ENCODE measurements at places on chromosomes 1 and 21.

- DNase-seq, result no peak
These were observed 54.9 kb downstream of the SLC30A7 start for GRCh38 chr1:100950781-100951180.

GRCh38 chr1:212700892-212701819, 1.5 kb upstream of the BATF3 start:
- DNase-seq, result peak; percentile 13

DNA sequence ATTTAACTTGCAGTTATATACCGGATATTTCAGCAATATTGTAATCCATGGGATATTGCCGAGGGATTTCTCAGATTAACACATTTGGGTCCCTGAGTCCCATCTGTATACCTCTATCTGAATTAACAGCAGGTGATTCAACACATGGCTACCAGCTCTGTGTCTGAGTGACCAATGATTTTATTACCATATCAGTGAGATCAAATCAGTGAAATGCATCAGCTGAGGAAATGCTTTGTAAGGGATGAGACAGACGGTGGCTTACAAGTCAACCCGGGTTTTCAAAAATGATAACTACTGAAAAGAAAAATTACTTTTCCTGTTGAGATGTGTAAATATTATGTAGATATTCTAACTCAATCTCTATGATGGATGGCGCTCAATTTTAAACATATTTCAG, 504.1 kb upstream of the PKN2 start:
- DNase-seq, result no peak

GRCh38 chr21:37757606-37758376, 158.5 kb downstream of the KCNJ6 start:
- DNase-seq, result no peak

DNA sequence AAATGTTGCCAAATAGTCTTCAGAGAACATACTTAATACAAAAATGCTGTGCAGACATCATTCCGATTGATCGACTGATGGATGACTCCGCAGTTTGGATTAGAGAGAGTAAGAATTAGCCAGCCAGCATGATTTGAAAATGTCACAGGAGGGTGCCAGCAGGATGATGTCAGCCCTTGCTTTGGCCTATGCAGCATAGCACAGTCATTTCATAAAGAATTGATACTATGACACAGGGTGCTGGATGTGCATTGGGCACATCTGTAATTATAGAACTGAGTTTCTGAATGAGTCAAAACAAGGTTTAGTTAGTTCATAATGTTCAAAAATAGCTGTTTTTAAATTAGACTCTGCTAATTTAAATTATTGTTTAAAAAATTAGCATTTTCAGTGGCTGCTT, 21.6 kb upstream of the TRAF5 start:
- DNase-seq, result no peak

DNA sequence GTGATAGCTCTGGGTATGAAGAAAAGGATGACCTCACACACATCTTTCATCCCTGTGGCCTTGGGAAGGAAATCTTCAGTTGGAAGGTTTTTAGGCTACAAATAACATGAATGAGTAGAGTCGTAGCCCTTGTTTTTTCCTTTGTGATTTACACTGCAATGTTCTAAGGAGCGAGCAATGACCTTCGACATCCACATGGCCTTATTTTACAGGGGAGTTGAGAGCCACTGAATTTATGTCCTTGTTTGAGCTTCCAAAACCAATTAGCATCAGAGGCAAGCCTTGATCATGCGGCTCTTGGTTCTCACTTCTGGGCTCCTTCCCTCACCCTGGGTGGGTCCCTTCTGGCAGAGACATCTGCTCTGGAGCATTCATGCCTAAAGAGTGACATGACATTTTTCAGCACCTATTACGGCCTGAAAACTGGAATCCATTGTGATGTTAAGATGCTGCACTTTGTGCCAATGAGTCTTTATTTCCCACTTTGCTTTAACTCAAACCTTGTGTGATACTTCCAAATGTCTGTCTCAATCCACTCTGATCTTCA, 70.5 kb upstream of the RUNX1 start:
- no peak for DNase-seq

GRCh38 chr21:26138615-26139257, 31.8 kb downstream of the APP start:
- no peak for DNase-seq

- DNase-seq, result no peak
These were observed 42.3 kb upstream of the LAMC2 start for GRCh38 chr1:183143576-183144315.

DNA sequence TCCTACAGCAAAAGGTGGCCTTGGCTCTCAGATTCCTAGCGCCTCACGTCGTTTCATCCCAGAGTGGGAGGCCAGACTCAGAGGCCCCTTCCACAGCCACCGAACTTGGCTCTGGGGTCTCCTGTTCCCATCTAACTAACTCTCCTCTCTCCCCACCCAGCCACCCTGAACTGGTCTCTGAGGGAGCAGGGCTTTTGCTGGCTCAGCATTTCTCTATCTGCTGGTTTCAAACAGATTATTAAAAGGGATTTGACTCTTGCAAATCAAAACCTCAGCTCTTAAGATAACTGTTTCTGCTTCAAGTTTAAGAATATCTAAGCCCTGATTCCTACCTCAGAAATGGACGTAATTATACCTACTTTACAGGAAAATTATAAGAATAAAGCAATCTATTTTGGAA, 91.0 kb upstream of the ATP1B1 start:
- no peak for DNase-seq

- no peak for DNase-seq
These were observed 12.9 kb downstream of the DPYD start for GRCh38 chr1:97907886-97908285.

- DNase-seq, result no peak
These were observed 39.8 kb downstream of the DIP2A start for GRCh38 chr21:46498335-46499050.

GRCh38 chr1:183209533-183210158, 23.6 kb downstream of the LAMC2 start:
- DNase-seq, result no peak

DNA sequence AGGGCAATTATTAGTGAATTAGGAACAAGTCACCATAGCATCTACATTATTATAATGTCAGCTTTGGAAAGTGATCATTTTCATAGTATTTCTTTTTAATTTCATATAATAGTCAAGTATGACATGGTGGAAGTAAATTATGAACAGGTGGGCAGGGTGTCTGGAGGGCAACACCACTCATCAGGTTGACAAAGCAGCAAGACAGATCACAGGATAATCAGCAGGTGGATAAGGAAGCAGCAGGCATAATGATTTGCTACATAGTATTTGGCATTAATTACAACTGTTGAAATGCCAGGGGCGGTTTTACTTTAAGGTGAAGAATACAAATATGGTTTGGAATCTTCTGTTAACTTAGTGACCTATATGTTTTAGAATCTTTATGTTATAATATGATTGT, 1342.2 kb downstream of the PLA2G4A start:
- no peak for DNase-seq

DNA sequence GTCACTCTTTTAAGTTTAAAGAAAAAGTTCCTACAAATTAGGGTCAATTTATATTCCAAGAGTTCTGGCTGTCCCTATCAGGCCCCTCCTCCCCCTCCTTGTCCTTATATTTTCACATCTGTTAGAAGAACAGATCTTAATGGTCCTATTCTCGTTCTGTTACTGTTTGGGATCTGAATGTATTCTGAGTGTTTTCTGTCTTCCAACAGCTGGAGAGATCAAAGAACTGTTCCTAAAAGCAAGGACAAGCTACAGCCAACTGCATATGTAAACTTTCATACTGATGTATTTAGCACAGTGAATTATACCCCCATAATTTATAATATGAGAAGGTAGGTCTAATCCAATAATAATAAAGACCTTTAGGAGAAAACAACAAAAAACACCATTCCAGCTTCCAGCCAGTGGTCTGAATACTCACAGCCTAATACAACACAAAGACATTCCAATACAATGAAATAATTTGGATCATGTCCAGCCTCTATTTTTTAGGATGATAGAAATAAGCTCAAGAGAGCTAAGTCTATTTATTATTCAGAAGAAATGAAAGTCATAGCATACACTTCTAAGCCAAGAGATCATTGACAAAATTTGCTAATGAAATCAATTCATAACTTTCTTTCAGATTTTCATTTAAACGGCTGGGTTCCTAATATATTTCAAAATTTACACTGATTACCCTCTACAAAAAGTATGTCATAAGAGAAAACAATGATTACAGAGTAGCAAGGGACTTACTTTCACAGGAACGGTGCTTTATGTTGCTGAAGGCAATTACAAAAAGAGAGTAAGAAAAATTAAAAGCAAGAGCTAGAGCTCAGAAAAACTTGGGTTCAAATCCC, 25.3 kb downstream of the WLS start:
- no peak for DNase-seq

DNA sequence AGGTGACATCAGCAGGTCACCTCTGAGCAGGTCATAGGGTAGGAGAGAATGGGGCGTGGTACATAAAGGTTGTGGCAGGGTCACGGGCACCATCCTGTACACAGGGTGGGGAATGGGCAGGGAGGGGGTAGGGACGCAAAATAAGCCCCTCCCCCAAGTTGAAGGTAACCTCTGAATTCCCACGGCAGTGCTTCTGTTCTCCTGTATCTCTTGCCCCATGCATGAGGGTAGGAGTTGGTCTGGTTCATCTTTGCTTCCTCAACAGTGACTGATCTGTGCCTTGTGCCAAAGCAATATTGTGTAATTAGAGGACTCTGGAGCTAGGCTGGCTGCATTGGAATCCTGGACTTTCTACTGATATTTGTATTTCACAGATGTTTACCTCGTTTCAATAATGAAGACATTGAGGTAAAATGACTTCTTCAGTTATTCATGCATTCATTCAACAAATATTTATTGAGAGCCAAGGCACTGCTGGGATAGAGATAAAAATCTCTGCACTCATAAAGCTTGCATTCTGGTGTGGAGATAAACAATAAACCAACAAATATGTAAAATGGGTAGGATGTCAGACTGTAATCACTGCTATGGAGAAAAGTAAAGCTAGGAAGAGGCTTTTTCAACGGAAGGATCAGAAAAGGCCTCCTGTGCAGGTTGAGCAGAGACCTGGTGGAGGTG, 18.4 kb upstream of the GFI1 start:
- DNase-seq, result no peak

- DNase-seq, result no peak
These were observed 28.2 kb downstream of the VAV3 start for GRCh38 chr1:107936498-107937481.

DNA sequence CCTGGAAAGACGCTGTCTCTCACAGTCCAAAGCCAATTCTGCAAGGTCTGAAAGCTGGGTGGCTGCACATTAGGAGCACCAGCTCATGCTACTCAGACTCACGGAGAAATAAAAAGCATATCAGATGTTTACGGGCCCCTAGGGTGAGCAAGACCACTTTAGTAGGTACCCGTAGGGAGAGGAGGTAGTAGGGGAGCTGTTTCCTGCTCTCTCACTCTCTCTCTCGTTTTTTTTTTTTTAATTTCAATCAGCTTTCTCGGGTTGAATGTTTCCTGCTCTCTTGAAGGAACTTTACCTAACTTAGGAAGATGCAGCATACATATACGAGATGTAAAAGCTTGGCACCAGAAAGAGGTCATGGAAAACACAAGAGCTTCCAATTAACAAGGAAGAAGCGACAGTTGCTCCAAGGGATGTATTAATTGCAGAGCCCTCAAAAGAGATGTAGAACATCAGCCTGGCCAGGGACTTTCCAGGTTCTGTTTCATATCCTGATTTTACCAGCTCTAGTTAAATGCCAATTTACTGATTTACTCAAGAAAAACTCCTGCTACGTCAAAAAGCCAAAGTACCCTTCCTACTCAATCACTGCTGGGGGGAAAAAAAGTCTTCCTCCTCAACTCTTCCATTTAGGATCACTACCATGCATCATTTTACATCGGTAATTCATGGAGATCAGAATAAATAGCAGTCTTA, 3.1 kb downstream of the LORICRIN start:
- no peak for DNase-seq

DNA sequence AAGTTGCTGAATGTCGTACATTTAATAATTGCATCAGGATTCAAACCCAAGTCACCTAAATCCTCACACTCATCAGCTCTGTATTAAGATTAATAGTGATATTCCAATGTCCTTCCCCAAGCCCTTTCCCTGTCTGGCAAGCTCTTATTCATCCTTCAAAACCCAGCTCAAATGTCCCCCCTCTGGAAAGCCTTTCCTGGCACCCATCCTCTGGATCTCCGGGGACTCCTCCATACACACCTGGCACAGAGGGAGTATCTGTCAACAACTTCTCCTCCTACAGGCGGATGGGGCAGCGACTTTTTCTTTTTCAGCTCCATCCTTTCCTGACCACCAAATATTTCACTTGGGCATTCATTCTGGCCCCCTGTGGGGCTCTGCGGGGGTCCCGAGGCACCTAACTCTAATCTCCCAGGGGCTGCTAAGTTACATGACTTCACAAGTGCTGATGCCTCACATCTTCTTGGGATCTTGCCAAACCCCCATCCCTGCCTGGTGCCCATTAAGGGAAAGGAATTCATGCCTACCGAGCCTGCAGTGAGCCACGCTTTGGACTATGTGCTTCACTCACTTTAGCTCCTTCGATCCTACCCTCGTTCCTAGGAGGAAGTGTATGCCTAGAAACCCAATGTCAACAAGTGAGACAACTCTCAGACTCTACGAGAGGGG, 15.2 kb downstream of the TINAGL1 start:
- no peak for DNase-seq

DNA sequence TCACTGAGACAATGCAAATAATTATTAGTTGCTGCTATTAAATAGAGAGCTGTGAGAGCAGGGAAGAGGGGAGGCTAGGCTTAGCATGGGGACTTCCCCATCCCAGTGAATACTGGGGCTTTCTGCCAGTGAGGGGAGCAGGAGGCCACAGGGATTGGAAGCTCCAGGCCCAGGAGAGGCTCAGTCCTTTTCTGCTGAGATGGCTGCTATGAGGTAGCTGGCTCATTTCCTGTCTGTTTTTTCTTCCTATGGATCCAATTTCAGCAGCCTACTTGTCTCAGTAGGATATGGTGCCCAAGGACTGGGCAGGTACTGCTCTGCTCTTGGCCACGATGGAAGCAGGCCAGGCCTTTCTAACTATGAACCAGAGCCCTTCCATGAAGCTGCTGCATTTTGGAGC, 10.0 kb downstream of the STMN1 start:
- no peak for DNase-seq

DNA sequence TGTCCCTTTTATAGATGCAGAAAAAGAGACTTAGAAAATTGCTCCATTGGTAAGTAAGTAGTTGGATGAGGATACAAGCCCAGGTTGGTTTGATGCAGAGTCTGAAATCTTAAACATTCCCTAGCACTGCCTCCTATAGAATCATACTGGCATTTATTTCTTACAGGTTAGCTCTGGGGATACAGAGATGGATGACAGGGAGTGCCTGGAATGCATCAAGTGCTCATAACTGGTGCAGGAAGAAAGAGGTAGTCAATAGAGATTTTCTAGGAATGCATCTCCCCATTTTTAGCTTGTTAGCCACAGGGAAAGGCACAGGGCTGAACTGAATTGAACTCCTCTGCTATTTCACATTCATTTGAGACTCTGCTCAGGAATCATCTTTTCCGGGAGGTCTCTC, 269.0 kb upstream of the USP24 start:
- DNase-seq, result no peak

DNA sequence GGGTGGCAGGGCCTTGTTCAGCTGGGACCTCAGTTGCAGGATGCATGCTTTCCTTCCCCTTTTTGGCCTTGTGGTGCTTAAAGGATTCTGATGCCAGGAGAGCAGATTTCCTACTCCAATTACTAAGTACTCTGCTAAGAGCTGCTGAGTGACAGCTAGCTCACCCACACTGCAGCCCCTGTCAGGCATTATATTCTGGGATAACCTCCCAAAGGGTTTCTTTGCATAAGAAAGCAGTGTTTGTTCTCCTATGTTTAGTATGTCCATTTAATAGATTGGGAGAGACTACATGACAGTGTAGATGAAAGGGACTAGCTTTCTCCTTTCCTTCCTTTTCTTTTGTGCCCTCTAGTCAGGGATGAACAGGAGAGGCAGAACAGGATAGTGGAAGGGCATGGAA, 100.7 kb downstream of the FAM78B start:
- DNase-seq, result no peak
